NCI-H510A treated with DMSO at 0.1 percent for 48 hours (cell line): ENCODE measurements at places on chromosomes 5 and 9.

DNA sequence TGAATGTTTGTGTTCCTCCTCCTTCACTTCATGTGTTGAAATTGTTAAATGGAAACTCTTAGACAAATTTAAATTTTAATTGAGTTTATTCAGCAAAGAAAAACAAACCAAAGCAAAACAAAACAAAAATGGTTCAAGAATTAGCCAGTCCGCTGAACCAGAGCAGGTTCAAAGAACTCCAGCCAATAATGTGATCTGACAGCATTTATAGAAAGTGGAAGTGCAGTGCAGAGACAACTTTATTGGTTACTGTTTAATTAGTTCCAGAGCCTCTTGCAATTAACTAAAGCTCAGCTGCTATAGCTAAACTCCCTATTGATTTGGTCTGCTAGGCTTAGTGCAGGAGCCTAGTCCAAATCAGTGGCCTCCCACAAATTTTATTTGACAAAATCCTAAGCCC, 132.9 kb downstream of the RNF180 start:
- DNase-seq, result no peak

DNA sequence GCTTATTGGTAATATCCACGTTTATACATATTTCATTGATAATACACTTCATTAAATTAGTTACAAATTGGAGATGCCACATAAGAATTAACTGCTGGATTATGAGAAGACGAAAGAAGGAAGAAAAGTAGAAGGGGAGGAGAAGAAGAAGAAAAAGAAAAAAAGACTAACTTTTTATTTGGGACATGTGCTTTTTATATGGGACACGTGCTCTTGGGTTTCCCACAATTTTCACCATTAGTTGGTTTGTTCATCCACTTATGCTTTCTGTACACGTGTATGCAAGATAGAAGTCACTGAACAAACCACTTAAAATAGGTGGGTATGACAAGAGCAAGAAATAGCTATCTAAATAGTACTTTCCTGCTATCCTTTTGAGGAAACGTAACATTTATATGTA, 98.6 kb downstream of the MRPS30 start:
- no peak for DNase-seq

DNA sequence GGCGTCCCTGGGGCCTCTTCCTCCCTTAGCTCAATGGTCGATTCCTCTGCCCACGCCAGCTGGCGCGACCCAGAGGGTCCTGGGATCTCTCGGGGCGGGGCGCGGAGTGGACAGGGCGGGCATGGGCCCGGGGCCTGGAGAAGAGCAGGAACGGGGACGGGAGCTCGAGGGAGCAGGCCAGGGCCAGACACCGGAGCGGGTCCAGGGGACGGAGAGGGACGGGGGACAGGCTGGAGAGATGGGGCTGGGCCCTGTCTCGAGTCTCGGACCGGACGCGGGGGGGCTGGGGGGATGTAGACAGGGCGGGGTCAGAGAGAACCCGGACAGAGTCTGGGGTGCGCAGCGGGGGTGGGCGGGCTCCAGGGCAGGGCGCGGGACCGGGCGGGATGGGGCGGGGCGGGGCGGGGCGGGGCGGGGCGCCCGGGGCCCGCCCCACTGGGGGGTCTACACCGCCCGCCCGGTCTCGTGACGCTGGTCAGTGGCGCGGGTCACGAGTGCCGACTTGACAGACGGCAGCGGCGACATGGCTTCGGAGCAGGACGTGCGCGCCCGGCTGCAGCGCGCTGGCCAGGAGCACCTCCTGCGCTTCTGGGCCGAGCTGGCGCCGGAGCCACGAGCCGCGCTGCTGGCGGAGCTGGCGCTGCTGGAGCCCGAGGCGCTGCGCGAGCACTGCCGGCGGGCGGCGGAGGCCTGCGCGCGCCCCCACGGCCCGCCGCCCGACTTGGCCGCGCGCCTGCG, at the start of gene UAP1L1:
UAP1L1 (plus strand) TSS at position 508 of the 738 bp plus-strand sequence; CDS start at position 524, 16 bp downstream.
- DNase-seq, result no peak

GRCh38 chr9:99118782-99119466, 14.0 kb downstream of the TGFBR1 start:
- DNase-seq, result no peak

DNA sequence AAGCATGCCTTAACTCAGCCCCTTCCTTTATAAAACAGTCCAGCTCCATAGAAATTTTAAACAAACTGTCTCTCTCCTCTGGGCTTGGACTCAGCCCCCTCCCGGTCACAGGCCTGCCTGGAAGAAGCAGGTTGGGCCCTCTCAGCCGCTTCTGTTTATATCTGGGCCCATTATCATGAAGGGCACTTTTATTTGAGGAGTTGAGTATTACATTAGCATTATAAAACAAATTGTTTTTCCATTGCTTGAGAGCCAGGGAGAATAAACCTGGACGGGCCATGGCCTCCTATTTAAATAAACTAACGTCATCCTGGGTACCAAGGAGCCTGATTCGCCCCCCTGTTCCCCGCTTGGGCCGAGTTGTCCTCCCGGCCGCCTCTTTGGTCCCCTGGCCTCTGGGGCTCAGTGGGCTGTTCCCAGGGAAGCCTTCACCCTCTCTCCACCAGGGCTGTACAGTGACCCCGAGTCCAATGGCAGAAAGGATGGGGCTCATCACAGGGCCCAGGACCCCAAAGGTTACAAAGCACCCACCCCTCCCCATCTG, 13.2 kb downstream of the IRX2 start:
- no peak for DNase-seq

DNA sequence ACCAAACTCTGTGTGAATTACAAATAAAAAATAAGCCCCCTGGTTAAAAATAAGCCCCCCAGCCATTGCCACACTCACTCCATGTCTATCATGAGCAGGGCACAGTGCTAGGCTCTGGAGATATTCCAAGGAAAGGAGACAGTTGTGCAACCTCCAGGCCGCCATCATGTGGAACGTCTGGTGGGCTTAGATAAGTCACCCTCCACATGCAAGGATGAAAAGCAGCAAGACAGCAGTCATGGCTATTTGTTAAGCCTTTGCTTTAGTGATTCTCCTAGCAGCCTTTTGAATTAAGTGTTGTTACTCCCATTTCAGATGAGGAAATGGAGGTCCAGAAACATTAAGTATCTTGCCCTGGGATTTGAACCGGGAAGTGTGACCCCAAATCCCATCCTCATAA, 94.8 kb downstream of the DCP2 start:
- no peak for DNase-seq

- DNase-seq, result no peak
These were observed 13.5 kb downstream of the SETX start for GRCh38 chr9:132341177-132341840.

DNA sequence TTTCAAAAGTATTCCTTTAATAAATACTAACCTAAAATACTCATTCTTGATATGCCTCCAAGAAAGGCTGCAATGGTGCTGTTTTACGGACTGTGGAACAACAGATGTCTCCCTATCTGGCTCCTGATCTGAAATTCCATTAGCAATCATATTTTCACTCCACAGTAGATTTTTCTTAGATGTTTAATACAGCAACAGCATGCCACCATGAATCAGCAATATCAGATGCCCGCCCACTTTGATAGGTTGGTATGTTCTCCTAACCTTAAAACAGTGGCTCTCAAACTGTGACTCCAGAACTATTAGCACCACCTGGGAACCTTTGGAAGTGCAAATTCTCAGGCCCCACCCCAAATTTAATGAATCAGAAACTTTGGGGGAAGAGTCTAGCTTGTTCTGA, 110.2 kb downstream of the MLLT3 start:
- DNase-seq, result no peak

DNA sequence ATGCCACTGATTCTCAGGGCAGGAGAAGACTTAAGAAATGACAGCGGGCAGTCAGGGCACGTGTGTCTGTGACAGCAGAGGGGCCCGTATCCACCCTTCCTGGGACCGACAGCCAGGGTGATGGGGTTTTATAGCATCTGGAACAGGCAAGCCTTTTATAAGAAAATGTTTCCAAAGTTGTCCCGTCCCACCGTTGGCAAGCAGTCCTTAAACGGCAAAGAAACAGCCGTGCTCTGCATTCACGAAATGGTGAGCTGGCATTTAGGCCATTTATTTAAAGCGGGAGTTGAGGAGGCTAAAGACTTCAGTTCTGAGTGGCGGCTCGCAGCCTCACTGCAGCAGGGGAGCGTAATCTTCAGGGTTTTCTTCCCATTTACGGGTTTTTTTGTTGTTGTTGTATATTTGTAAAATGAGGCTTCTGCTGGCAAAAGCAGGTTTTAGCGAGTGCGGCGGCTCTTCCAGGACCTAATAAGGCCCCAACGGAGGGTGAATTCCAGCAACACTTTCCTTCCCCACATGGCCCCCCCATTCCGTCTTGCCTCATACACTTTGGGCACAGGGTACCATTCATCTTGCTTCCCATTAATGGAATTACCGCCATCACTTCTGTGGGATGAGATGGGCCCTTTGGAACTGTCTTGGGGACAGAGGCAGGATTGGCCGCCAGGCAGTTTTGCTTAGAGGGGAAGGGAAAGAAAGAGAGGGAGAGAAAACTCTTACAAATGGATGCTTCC, 15.8 kb downstream of the NEK6 start:
- DNase-seq, result no peak

DNA sequence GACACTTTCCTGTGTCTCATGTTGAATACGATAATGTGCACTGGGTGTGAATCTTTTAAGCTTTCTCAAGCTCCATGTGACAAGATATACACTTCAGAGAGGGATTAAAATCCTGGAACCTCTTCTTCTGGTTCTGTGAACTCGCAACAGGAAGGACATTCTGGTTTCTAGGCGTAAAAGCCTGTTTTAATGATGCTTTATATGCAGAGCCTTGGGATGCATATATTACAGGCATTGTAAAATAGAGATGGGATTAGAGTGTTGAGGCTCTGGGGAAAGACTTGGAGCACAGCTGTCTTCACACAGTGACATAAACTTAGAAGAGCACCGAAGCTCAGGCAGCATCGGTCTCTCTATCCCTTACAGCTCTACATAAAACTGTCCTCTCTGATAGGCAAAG, 107.7 kb upstream of the SV2C start:
- DNase-seq, result no peak

GRCh38 chr5:164614707-164615106, 1109.3 kb downstream of the MAT2B start:
- no peak for DNase-seq

GRCh38 chr5:176671890-176672747, 24.8 kb downstream of the TSPAN17 start:
- DNase-seq, result no peak

DNA sequence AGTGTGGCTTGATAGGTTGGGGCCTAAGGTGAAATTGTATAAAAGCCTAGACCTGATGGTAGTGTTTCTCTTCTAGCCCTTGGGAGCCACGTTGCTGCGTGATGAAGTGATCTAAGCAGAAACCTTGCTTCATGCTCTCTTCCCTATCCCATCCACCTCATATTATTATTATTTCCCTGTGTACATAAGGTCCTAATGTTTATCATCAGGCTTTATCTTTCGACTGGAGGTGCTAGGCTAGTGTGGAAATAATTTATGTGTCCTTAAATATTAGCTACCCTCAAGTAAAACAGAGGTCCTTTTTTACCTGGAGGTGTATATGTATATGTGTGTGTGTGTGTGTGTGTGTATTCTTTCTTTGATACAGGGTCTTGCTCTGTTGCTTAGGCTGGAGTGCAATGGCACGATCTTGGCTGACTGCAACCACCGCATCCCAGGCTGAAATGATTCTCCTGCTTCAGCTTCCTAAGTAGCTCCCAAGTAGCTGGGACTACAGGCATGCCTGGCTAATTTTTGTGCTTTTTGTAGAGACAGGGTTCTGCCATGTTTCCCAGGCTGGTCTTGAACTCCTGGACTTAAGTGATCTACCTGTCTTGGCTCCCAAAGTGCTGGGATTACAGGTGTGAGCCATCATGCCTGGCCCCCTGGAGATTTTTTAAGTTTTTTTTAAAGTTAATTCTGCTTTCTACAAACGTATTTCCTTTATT, 3.7 kb downstream of the UGCG start:
- peak; percentile 44 for DNase-seq

GRCh38 chr5:170117736-170118135, 12.0 kb downstream of the FOXI1 start:
- DNase-seq, result no peak

DNA sequence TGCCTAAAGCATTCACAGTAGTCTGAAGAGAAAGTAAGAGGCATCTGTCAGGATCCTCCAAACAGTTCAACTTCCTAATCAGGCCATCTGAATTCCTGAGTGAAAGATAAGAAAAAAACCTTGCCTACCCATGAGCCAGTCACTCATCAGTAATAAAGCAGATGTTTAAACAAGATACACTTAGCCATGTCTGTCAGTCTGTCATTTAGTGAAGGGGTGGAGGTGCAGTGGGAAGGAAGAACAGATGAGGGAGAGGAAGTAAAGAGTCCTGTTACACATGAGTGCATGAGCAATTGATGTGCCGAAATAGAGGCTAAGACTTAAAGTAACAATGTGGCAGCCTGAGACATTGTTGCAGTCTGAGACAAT, 29.9 kb upstream of the DMRTA1 start:
- DNase-seq, result no peak

GRCh38 chr5:136364307-136364706, 1.0 kb downstream of the TRPC7 start:
- peak; percentile 12 for DNase-seq

DNA sequence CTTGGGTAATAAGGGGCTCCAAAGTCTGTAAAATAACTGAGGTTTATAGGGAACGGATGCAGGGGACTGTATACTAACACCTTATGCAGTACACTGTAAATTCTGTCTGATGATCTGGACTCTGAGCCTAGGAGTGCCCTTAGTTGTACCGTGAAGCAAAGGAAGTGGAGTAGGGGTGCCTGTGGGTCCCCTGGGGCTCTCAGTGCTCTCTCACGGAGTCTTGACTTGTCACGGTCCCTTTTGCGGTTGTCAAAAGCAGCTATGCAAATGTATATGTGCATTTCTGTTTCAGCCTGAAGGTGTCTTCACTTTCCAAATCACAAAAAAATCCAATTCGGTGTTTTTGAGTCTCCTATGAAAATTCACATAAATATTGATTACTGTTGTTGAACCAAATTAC, 17.8 kb downstream of the DMRT1 start:
- DNase-seq, result no peak

- peak; percentile 15 for DNase-seq
These were observed 1.9 kb upstream of the SPDL1 start for GRCh38 chr5:169581580-169582227.

- no peak for DNase-seq
These were observed 179.9 kb downstream of the COX7C start for GRCh38 chr5:86797677-86798076.

DNA sequence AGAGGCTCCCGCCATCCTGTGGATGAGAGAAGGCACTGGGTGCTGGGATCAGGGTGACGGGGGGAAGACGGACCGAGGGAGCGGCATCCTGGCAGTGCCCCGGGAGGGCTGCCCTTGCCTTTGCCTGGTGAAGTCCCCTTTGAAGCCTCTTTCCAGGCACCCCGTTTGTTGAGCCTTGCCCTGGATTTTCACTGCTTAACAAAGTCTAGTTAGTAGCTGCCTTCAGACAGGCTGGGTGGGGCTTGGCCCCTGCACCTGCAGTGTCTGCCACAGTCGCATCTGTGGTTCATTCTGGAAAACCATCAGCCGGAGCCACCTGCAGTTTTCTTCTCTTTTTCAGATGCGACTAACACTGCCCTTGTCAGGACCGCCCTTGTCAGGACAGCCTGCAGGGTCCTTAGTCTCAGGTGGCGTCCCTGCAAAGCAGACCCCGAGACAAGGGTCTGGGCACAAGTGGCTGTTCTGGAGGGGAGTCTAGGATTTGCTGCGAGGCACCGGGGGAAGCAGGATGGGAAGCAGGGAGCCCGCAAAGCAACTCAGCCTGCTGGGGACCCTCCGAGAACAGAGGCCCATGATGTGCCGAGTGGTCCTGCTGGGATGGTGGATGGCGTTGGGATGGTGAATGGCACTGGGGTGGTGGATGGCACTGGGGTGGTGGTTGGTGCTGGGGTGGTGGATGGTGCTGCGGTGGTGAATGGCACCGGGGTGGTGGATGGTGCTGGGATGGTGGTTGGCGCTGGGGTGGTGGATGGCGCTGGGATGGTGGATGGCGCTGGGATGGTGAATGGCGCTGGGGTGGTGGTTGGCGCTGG, 147.9 kb upstream of the COL5A1 start:
- DNase-seq, result no peak
